ENCODE measurements at places on chromosomes 5 and 9.

- DNase-seq = no peak
These were observed 76.8 kb downstream of the CFAP77 start for GRCh38 chr9:132486706-132487350.

DNA sequence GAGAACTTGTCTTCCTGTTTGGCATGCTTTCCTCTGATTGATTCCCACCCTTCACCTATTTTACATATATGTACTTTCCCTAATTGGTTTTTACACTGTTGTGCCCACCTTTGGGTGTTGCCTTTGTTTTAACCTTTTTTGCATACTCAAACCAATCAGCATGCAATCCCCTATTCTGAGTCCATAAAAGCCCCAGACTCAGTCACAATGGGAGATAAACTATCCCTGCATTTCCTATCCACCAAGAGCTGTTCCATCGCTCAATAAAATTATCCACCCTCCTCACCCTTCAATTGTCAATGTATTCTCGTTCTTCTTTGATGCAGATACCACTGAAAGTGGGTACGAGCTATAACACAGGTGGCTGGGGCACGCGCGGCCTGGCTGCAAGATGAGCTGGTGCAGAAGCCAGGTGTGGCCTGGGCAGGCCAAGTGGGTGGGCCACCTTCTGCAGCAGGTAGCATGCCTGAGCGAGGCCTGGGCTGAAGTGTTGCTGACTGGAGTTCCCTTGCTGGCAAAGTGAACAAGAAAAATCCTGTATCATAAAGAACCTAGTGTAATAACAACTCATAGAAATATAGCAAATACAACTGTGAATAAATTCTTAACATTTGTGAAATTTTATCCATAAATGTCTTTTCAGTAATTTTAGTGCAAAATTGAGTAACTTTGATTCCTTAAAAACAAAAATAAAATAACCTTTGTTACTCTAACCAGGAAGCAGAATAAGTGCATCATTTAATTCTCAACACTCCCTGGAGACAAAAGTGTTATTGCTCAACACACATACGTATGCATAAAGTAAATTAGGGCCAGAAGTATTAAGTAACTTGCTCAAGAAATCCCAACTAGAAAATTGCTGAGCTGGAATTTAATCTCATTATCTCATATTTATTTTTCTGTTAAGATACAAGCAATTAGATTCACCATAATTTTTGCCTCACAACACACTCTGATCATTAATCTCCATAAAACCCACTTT, 685.3 kb upstream of the EDIL3 start:
- no peak for DNase-seq

DNA sequence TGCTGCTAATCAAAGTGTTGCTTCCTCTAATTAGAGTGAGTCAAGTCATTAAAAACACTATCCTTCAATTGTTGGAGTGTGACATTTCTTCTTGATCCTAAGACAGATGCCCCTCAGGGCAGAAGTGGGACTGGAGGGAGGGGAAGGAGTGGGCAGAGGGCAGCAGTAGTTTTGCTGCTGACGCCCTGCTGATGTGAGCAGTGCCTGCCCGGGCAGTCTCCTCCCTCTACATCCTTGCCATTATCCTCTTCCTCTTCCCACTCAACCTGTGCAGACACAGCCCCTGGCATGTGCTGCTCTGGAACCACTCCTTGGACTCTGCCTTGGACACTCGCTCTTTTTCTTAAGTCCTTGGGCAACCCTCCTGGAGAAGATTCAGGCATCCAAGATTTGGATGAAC, 232.5 kb downstream of the HSPA4 start:
- no peak for DNase-seq

GRCh38 chr9:15354713-15355112, 47.7 kb upstream of the TTC39B start:
- DNase-seq = no peak

GRCh38 chr5:168756453-168757391, 177.6 kb upstream of the PANK3 start:
- DNase-seq = no peak

DNA sequence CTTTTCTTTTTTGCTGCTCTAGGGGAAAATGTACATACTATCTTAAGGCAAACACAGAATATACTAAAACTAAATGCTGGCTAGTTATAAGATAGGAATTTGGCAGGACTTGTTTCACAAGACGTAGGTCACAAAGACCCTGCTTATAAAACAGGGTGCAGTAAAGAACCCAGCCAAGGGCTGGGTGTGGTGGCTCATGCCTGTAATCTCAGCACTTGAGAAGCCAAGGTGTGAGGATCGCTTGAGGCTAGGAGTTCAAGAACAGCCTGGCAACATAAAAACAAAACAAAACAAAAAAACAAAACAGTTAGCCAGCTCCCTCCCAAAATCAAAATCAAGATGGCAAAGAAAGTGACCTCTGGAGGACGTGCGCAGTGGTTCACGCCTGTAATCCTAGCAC, 49.5 kb upstream of the DENND4C start:
- DNase-seq = no peak

DNA sequence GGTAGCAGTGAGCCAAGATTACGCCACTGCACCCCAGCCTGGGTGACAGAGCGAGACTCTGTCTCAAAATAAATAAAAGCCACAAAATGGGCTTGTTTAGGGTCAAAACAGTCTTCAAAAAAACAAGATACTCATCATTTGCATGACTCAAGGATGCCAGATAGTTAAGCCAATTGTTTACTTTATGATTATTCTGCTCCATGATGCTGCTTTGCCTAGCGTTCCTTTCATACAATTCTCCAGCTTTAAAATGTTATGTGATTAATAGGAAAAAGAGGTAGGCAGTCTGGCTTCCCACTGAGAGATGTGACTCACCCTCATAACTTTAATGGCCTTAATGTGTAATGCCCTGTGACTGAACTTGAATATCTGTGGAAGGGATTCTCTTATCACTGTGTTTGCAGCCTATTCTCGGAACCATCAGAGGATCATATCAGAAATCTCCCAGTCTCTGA, 364.6 kb upstream of the TRPC7 start:
- no peak for DNase-seq

DNA sequence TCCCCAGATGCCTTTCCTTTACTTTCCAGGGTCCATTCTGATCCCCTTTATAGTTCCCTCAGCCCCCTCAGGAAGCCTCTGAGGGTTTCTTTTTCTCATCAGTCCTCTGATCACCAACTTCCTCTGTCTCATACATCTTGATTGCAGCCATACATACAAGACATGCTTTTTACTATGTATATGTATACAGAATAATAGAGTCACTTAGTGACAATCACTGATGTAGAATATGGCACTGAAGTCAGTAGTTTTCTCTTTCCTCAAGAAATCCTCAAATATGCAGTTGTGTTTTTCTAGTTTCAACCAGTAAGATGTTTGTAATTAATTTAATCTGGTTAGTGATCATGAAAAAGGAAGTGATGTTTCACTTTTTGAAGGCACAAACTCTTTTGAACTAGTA, 364.1 kb downstream of the MAN2A1 start:
- DNase-seq = no peak

- DNase-seq = no peak
These were observed 104.3 kb downstream of the GRIA1 start for GRCh38 chr5:153594785-153595184.

GRCh38 chr9:118418887-118419565, 714.8 kb downstream of the TLR4 start:
- no peak for DNase-seq

DNA sequence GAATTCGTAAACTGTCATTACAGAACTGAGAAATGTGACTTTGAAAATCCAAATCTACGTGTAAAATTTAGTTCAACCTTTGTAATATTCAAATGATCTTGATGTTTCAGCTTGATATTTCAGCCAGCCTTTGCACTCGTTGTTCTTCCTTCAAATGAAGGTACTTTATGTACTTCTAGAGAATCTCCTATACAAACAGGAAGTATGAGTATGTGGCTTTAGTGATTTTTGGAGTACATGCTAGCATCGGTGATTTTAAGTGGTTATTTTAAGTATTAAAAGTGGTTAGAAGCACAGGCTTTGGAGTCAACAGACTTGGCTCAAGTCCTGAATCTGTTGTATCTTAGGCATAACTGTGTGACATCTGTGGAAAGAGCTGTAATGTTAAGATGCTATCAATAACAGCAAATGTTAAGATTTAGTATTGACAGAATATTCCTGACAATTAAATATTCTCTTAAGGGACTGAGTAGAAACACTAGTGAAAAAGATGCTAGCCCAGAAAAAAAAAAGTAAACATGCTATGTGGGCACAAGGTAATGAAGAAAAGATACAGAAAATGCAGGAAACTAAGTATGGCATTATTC, 398.0 kb downstream of the ADGRV1 start:
- no peak for DNase-seq

- no peak for DNase-seq
These were observed 36.3 kb downstream of the TSTD2 start for GRCh38 chr9:97596906-97597305.

DNA sequence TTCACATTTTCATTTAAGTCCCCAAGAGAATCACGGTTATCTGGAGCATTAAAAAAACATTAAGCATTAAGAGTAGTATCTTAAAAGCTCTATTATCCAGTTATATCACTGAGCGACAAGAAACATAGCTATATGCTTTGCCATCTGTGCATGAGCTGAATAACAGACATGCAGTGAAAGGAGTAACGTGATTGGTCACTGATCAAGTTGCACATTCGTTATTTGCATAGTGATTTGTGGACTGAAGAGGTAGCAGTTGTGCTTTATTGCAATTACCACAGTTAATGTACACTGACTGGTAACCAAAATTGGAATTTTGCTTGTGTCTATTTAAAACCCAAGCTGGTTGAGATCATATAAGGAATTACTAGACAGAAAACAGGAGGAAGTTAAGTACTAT, 107.4 kb downstream of the MCTP1 start:
- no peak for DNase-seq

- DNase-seq = no peak
These were observed 212.0 kb upstream of the KIF2A start for GRCh38 chr5:62093976-62094375.

DNA sequence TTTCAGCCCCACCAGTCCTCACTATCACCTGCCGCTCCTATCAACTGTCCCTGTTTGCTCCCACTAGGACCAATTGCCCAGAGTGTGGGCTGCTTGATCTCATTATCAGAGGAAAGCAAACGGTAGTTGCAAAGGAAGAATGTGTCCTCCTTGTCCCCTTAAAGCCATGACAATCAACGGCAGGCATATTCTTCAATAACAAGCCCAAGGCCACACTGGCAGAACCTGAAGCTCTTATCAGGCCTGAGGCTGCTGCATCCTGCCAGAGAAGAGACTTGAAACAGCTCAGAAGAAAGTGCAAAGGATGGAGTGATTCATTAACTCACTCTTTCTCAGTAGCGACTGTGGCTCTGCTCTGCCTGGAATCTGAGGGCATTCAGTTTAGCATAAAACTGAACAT, 39.2 kb upstream of the MAN2A1 start:
- DNase-seq = no peak

GRCh38 chr5:121462441-121462840, 389.2 kb upstream of the FTMT start:
- DNase-seq = no peak

GRCh38 chr9:131419026-131419614, 25.2 kb downstream of the PRRC2B start:
- no peak for DNase-seq

DNA sequence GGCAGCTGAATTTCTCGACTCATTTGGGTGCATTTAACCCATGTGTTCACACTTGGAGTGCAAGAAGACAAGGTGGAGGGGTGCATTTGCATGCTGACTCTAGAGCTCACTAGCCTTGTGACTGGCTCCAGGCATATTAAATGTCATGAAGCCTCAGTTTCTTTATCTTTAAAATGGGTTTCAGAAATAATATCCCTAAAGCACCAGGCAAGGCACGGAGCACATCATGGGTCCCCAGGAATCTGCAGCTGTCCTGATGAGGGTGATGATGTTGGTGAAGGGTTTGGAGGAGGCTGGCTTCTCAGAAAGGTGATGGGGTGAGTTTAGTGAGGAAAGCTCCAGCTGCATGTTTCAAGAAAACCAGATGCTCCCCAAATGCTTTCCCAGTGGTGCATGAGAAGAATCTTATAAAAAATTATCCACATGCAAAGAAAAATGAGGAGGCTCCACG, 14.8 kb downstream of the STC2 start:
- no peak for DNase-seq

DNA sequence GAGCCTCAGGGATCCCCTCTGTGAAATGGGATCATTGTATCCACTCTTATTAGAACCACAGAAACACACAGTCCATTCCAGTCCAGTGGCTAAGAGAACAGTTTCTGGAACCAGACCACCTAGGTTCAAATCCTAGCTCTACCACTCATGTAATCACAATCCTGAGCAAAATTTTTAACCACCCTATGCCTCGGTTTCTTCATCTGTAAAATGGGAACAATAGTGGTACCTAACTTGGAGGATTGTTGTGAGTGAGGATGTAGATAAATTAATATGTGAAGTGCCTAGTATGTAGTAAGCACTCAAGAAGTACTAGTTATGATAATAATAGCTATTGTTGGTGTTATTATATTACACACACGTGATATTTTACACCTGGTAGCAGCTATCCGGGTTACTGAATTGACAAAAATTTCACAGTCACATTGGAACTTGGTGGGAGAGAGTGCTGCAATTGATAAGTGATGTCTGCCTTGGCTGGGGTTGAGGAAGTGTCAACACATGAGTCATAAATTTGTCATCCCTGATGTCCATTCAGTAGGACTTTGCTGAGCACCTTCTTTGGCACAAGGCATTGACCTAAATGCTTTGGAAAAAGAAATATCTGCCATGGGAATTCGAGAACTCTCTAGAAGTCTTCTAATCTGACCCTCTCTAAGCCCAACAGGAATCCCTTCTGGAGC, 68.4 kb downstream of the COL27A1 start:
- no peak for DNase-seq

GRCh38 chr5:57495285-57496086, 12.9 kb upstream of the ACTBL2 start:
- DNase-seq = no peak

DNA sequence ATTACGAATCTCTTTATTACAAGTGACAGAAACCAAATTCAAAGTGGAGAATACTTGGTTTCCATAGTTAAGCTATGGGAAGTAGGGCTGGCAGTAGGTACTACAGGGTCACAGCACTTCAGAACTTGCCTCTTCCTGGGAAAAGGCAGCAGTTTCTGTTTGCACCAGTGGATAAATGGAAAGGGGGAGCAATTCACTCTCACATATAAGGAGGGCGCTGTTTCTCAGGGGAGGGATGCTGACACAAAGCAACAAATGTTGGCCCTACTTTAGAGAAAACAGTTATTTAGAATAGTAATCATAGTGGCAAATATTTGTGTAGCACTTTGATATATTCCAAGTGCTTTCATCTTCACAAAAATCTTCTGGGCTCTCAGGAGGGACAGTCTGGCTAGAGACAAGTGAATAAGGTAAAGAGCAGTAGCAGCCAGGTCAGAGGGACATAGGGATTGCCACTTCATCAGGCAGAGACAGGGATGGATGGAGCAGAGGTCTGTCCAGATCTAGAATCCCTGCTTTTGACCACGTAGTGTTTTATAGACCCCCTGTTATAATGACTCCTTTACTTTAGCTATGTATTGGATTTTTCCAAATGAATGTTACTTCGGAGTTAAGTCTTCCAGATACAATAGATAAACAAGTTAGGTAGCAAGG, 554.8 kb upstream of the SGCD start:
- DNase-seq = no peak

- DNase-seq = no peak
These were observed 170.9 kb downstream of the FRMD3 start for GRCh38 chr9:83367326-83367725.
